ENCODE measurements at places on chromosomes 6 and 20.

DNA sequence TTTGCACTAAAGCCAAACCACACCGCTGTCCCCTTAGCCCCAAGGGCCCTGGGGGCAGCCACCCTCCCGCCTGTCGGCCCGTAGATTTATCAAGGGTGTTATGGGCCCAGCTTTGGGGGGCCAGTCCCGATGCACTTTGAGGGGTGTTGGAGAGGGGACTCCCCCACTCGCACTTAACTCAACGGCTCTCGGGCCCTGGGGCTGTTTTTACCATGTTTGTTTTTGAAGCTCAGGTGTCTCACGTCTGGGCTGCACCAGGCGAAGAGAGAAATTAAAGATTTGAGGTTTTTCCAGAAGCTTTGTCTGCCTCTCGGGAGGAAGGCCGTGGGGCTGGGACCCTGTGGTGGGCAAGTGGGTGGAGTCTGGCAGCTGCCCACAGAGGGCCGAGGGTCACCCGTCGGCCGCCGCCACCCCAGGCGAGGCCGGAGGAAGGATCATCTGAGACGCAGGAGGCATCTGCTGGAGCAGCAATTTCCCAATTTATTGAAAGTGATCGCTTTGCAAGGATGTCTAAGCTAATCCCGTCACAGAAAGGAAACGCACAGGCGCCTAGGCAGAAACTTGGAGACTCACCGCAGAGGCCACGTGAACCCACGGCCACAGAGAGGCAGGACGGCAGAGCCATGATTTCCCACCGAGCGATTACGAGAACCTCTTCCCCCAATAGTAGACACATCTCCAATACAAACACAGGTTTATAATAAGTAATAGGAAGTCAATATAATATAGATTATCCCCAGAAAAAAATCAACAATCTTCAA is 3.8 kb downstream of the SLC2A4RG start:
- no peak for DNase-seq

DNA sequence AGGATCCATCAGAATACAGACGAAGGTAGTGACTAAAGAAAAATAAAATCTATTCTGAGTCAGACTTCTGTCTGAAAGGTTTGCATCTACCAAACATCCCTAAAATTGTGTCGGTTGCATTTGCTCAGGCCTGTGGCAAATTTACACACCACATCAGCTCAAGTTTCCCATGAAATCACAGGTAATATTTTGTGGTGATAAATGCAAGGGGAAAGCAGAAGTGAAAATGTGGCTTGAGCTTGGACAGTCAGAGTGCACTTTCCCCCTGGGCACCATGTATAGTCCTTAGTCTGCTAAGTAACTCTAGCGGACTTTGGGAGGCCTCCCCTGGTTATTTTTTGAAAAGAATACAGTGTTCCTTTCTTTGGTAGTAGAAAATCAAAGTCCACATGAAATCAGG is 159.1 kb downstream of the PKHD1 start:
- no peak for DNase-seq

- no peak for DNase-seq
Observed at GRCh38 chr6:152112491-152113261, 305.2 kb downstream of the ESR1 start.

- DNase-seq: no peak
Observed at GRCh38 chr20:23095499-23095898, 9.4 kb upstream of the CD93 start.

GRCh38 chr6:12957321-12958051 is 240.9 kb downstream of the PHACTR1 start:
- DNase-seq: no peak

GRCh38 chr6:132814716-132815570 is 574 bp downstream of the RPS12 start:
- no peak for DNase-seq

- no peak for DNase-seq
Observed at GRCh38 chr6:19013026-19013705, 626.0 kb downstream of the RNF144B start.

GRCh38 chr6:137227871-137228302 is 8.7 kb upstream of the IFNGR1 start:
- DNase-seq: no peak

- no peak for DNase-seq
Observed at GRCh38 chr20:20259533-20259932, 108.4 kb upstream of the INSM1 start.

GRCh38 chr6:4844108-4844507 is 67.9 kb downstream of the CDYL start:
- DNase-seq: no peak

GRCh38 chr6:75266716-75267291 is 17.8 kb downstream of the TMEM30A start:
- DNase-seq: no peak
